Fibroblast of mammary gland (primary cell): ENCODE measurements at places on chromosomes 2 and 18.

GRCh38 chr2:122193622-122194021 lies 438.2 kb downstream of the TSN start:
- peak; percentile 16 for DNase-seq

GRCh38 chr2:113058411-113058994 lies 495 bp upstream of the IL36RN start:
- DNase-seq, result no peak

DNA sequence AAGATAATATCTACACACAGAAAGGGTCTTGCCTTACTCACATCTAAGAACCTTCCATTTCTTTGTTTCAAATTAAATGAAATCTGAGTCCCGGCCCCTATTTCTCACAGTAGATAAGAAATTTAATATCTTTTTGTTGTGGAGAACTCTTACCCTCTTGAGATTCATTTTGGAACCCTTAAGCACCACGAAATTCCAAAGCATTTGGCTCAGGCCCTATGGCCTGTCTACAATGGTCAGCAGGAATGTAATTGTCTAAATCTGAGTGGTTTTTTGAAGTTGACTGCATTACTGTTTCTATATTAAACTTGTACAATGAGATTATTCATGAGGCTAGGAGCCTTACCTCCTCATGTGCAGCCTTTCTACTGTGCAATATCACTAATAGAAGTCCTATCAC lies 723.3 kb downstream of the TSN start:
- peak; percentile 5 for DNase-seq

DNA sequence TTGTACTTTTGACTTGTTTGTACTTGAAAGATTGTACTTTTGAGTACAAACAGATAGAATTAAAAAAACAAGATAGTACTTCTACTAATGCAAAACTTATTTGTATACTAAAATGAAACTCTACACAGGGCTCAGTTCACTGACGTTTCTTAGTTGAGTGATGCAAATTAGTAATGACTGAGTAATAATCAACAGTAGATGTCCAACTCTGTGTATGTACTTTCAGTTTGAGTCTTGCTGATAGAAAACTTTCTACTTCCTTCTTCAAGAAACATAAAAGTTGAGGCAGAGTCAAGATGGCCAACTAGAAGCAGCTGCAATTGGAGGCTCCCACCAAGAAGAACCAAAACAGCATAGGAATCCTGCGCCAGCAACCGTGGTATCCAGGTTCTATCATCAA lies 585.0 kb downstream of the NR4A2 start:
- DNase-seq, result no peak

- no peak for DNase-seq
Observed at GRCh38 chr18:50073319-50073718, 121.6 kb downstream of the MYO5B start.

- DNase-seq, result no peak
Observed at GRCh38 chr2:238445409-238446190, 18.9 kb downstream of the ASB1 start.

DNA sequence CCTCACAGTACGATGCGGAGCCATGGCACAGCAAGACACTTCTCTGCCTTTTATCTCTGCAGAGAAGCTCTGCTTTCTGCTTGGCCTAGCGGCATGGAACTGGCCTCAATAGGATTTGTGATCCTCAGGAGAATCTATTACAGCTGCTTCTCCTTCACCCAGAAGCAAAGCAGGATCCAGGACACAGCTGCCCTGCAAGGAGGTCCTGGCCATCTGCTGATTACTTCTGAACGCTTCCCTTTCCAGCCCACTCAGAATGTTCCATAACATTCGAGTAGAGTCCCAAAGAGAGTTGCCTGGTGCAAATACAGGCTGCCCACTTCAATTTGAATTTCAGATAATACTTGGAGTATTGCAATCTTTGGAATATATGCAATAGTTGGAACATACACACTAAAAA lies 29.2 kb upstream of the KCNS3 start:
- DNase-seq, result no peak

GRCh38 chr2:25368660-25369059 lies 26.9 kb upstream of the DNMT3A start:
- DNase-seq, result peak; percentile 62

DNA sequence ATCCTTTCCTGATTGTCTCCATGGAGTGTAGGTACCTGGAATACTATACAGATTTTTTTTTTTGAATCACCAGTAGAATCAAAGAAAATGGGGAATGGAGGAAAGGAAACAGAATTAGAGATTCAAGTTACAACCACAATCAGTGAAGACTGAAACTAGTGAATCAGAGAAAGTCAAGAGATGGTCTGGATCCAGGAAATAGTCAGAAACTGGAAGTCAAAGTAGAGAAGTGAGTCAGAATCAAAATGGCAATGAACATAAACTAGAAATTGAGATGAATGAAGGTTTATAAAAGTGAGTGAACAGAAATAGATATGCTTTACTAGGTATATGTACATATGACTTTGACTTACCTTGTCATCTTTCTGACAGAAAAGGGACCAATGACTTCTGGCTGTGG lies 579.0 kb downstream of the PLCL1 start:
- peak; percentile 1 for DNase-seq

DNA sequence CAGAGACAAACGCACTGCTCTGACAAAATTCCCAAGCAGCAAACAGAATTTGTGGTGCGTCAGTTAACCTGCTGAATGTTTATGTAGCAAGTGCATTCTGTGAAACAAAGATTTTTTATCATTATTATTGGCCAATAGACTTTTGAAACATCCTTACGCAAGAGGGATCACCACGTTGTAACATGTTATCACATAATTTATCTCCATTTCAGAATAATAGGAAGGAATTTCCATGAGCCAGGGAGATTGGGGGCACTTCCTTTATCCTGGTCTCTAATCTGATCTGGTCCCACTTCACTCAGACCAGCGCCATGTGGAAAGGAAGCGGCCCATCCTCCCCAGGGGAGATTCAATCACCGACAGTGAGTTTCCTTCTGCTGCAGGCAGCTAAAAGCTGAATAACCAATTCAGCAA lies 166.1 kb downstream of the PID1 start:
- no peak for DNase-seq

DNA sequence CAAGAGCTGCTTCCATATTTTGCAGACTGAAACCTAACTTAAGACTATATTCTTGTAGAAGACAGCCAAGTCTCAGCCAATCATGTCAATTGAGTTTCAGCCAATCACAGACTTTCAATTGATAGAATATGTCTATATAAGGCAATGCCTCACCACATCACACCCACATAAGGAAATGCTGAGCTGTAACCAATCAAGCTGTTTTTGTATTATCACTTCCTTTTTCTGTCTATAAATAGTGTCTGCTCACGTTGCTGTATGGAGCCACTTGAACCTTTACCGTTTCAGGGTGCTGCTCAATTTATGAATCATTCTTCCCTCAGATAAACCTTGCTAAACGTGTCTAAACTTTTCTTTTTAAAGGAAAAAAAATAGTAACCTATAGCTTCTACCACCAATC lies 1554.4 kb upstream of the LRRTM1 start:
- DNase-seq, result no peak
